Activated CD4-positive, alpha-beta T cell treated with anti-CD3 and anti-CD28 coated beads, Interleukin-2, amount 50 U/mL, for 24 hours (primary cell): ENCODE measurements at places on chromosomes 7 and 10.

DNA sequence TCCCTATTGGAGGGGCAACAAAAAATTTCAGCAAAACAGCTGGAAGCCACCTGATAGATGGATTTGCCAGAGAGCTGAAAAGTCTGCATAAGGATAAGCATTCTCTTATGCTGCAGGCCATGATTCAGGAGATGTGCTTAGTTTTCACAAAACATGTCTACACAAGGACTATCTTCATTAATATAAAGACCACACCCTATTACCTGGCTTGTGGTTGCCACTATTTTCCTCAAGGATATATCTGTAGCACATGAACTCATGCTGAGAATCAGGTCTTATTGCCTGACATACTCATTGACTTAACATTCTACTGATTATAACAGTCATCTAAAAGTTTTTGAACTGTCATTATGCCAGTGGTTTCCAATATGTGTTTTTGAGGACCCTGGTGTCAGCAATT lies 7.1 kb upstream of the COL17A1 start:
- no peak for DNase-seq

DNA sequence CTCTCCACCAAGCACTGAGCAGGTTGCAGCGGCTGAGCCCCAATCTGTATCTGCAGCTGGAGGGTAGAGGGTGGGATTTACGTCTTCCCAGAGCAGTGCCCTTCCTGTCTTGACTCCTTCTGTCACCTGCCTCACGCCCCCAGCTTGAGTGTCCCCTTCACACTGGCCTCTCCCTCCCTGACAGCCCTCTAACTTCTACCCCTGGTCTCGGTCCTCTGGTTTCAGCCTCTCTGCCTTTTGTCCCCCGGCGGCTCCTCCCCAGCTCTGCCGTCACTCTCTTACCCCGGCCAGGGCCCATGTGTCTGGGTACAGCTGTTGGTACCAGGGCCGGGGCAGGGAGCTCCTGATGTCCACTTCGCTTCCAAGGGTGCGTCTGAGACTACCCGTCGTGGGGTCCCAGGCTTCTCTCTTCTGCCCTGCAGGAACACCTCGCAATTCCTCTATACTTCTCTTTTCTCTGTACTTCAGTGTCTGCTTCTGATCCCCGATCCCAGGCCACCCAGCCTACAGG lies 654 bp downstream of the MUC3A start:
- DNase-seq = no peak

- no peak for DNase-seq
Observed at GRCh38 chr7:50812841-50813475, 30.3 kb upstream of the GRB10 start.

DNA sequence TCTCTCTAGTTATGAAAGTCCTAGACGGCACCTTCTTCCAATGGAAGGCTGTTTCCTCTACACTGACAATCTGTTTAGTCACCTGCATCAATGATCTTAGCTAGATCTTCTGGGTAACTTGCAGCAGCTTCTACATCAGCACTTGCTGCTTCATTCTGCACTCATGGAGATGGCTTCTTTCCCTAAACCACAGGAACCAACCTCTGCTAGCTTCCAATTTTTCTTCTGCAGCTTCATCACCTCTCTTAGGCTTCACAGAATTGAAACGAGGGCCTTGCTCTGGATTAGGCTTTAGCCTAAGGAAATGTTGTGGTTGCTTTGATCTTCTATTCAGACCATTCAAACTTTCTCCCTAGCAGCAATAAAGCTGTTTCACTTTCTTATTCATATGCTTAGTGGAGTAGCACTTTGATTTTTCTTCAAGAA lies 24.6 kb downstream of the NAMPT start:
- DNase-seq = no peak

GRCh38 chr7:36464271-36464670 lies 74.6 kb downstream of the ANLN start:
- no peak for DNase-seq

DNA sequence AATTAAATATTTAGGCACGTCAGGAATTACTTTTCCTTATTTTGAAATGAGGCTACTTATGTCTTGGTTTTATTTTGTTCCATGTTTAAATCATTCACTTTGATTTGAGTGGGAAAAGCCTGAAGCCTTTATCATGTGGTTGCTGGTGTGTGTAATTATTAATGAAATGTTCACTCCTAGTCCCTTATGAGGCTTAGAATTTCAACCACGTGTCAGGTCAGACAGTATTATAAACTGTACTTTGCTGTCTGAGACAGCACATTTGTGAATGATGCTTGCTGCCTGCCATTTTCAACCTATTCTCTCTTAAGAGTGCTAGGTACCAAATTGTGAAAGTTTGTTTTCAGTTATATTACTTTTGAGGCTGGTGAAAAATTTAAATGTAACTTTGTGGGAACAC lies 58.9 kb downstream of the COL17A1 start:
- DNase-seq = no peak

GRCh38 chr10:73937333-73938043 lies 26.6 kb downstream of the PLAU start:
- DNase-seq = no peak

GRCh38 chr7:33596686-33597085 lies 308.7 kb upstream of the BMPER start:
- no peak for DNase-seq

- DNase-seq = no peak
Observed at GRCh38 chr10:128519581-128519980, 393.4 kb upstream of the MKI67 start.

DNA sequence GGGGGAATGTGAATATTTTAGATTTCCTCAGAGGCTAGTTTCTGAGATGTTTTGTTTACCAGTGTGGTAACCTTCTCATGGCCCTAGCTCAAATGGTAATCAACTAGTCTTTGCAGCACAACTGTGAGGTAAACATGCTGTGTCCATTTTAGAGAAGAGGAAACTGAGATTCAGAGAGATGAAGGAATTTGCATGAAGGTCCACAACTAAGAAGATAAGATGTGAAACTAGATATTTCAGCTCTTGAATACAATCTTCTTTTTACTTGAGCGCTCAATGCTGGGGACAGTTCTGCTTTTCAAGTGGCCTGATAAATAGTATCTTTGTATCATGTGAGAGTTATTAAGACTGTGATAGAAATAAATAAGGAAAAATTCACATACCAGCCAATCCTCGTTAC lies 245.4 kb downstream of the AUTS2 start:
- no peak for DNase-seq

DNA sequence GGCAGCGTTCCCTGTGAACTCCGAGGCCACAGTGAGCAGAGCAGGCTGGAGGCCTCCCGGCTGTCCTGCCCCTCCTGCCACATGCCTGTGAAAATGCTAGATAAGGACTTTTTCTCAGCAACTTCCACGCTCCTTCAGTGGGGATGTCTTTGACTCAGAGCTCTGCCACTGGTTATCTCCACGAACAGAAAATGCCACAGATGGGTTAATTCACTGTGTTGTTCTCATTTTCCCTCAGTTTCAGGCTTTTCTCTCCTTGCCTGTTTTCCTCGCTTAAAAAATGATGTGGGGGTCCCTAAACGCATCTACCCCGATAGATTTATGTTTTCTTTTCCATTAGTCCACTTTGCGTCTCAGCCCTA lies 51.3 kb downstream of the IKZF1 start:
- no peak for DNase-seq

DNA sequence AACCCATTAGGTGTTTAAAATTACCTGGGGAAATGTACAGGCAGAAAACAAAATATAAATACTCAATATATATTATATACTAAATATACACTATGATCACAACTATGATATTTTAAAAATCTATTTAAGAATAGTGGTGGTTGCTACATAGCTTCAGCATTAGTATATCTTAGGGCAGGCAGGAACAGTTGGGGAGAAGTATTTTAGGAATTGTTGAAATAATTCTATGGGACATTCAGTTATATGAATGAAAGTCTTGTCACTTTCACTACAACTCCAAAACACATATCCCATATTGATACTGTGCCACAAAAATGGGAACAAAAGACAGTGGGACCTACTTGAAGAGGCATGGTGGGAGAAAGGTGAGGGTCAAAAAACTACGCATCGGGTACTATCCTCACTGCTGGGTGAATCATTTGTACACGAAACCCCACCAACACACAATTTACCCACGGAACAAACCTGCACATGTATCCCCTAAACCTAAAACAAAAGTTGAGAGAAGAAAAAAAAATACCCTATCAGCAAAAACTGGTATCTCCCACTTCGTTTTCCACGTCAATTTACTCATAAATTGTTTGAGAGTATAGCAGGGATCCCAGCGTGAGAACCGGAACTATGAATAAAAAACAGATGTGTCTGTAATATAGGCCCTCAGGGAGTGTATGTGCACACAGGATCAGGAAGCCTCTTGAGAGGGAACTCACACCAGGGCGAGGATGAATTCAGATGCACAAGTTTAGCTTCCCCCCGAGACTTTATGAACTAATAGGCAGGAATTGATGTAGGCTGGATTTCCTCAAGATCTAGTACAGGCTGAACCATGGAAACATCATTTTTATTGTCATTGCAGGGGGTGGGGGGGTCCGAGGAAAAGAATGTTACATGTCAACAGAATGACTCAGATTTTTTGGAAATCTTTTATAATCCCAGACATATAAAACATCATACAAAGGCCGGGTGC lies 16.2 kb downstream of the SLC16A12 start:
- DNase-seq = no peak

DNA sequence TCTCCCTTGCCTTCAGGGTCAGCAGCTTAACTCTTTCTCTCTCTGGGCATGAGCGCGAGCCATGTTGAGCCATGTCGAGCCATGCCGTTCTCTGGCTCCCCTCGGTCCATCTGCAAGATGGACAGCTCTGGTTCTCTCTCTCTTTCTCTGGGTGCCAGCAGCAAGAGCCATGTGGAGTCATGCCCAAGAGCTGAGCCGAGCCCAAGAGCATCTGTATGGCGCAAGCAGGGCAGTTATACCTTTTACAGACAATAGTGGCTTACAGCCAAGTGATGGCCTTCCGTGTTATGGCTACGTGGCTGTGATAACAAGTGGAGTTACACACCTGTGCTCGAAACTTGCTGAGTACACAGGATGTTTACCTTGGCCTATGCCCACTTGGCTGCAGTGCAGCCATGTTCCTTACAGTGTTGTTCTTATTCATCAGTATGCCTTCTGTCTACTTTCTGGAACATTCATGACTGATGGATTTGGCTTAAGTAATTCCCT lies 327.7 kb downstream of the GLRX3 start:
- no peak for DNase-seq

DNA sequence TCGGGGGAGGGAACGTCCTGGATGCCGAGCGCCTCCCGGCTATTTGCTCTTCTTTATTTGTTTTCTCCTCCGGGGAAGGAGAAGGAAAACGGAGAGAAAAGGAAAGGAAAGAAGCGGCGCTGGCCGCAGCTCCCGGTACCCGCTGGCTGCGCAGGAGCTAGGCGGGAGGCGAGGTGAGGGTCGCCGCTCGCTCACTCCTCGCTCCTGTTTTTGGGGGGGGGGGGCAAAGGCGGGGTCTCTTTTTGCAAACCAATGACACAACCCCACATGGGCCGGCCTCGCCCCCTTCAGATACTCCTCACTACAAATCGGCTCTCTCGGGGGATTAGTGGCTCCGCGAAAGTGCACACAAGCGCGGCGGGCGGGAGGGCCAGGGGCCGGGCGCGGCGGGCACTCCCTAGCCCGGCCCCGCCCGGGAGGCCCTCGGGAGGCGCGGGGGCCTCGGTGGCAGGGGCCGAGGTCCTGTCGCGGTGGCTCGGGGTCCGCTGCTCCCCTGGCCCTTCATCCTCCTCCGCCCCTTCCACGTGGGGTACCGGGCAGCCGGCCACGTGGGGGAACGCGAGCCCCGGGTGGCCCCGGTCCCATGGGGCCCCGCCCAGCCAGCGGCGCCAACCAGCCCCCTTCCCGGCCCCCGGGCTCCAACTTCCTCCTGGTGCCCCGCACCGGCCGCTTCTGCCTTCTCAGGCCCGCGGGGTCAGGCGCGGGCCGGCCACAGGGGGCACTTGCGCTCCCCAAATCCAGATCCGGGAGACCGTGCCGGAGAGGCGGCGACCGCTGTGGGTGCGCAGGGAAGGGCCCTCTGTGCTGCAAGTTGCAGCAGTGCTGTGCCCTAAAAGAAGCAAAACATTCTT lies 718 bp upstream of the CTBP2 start:
- DNase-seq = no peak

DNA sequence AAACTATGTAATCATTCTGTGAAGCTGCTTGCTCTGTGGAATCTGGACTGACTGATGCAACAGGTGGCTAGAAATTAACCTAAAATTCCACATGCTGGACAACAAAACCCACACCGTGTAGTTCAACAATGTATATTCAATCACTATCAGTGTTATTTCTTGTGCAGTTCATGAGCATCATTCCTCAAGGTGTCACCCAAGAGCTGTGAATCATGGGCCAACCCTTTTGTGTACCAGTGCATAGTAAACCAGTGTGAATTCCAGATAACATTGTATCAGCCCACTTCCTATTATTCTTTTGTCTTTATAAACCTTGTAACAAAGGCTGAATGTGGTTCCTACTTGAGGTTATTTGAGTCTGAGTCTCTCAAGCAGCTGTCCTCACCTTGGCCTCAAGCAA lies 905.2 kb upstream of the ZNF722 start:
- no peak for DNase-seq

DNA sequence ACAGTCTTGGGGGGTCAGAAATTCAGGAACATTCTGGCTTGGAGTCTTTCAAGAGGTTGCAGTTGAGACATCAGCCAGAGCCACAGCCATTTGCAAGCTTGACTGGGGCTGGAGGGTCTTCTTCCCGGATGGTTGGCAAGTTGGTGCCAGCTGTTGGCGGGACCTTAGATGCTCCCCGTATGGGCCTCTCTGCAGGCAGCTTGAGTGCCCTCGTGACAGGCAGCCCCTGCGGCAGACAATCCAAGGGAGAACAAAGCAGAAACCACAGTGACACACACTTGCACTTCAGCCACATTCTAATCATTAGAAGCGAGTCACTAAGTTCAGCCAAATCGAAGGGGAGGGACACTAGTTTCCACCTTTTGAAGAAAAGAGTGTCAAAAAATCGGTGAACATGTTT lies 59.4 kb upstream of the MXI1 start:
- no peak for DNase-seq

GRCh38 chr10:113247050-113247449 lies 297.0 kb downstream of the TCF7L2 start:
- DNase-seq = no peak

DNA sequence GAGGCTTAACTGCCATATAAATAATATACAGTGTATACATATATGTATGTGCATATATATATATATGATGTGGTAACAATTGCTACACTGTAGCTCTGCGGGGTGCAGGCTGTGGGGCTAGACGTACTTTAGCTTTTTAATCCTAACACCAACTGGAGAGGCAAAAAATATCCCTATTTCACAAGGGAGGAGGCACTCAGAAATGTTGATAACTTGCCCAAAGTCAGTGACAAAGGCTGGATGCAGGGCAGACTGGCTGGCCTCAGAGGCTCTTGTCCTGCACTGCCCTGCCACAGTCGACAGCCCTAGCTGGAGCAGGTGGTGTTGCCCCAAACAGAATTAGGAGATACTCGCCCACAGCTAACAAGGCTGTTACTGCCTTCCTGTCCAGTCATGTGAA lies 1.5 kb upstream of the RELN start:
- DNase-seq = no peak

GRCh38 chr7:35185908-35186731 lies 67.8 kb downstream of the TBX20 start:
- DNase-seq = no peak
